ENCODE measurements at places on chromosomes 12 and 14. TPM values are rescaled to one million over a fixed set of nuclear protein-coding genes. Genes with fewer than 3 reads are reported as not detected.

The ACRBP gene
- total RNA-seq, result 0.33 TPM

The REM2 gene
- 0.26 TPM for total RNA-seq

The SLC6A15 gene
- total RNA-seq, result 0.99 TPM

The DCN gene
- 586 TPM for total RNA-seq

The ASCL1 gene
- not detected for total RNA-seq
